ENCODE measurements at places on chromosomes 2 and 18.

DNA sequence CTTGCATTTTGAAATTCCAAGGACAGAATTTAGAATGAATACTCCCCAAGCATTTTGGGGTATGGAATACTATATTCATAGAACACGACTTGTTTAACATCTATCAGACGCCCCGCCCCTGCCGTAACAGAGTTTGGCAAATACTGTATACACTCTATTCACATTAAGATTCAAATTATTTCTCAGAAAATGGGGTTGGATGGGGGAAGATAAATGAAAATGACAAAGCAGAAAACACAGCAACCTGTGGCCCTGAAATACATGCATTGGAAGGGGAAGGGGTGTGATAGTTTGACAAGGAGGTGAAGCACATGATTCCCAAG is 634.6 kb upstream of the SLC39A10 start:
- no peak for DNase-seq

DNA sequence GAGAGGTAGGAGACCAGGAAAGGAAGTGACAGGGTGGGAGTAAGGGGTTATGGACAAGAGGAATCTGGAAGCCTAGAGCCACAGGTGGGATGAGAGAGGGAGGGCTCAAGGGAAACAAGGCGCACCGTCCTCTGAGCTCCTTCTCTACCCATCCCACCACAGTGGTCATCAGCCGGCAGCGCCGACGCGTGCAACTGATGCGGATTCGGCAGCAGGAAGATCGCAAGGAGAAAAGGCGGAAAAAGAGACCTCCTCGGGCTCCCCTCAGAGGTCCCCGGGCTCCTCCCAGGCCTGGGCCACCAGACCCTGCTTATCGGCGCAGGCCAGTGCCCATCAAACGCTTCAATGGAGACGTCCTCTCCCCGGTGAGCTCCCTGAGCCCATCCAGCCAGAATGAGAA is 5.2 kb downstream of the TMEM198 start:
- no peak for DNase-seq

- no peak for DNase-seq
Measured at GRCh38 chr18:73774811-73775509, 372.7 kb downstream of the FBXO15 start.

DNA sequence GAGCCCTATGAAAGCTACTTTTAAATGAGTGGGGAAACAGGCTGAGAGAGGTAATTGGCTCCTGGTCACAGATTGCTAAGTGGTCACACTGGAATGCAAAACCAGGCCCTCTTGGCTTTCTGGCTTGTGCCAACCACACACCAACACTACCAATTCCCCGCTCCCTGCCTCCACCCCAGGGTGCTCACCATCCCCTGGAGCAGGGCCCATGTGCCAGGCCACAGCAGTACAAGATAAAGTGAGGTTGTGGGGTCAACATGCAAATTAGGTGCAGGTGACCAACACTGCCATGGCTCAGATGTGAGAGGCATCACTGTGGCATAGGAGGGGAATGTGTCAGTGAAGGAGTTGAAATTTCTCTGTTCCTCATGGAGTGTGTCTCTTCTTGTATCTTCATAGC is 312.5 kb downstream of the MYCN start:
- no peak for DNase-seq

DNA sequence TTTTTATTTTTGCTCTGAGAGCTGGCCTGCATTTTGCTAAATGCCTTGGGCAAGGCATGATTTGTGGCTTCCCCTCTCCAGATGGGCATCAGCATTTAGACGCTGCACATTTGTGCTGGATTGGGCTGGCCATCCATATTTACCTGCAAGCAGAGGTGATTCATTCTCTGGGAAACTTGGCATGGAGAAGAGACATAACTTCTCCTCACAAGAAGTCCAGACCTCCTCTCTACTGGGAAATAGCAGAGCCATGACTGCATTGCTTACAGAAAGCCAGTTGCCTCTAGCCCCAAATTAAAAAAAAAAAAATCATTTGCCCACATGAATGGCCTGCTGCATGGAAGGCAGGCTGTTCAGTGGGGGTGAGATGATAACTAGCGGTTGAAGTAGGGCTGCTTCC is 120.1 kb downstream of the ACTR3 start:
- DNase-seq, result no peak

- DNase-seq, result no peak
Measured at GRCh38 chr18:6576718-6577375, 152.7 kb upstream of the ARHGAP28 start.

DNA sequence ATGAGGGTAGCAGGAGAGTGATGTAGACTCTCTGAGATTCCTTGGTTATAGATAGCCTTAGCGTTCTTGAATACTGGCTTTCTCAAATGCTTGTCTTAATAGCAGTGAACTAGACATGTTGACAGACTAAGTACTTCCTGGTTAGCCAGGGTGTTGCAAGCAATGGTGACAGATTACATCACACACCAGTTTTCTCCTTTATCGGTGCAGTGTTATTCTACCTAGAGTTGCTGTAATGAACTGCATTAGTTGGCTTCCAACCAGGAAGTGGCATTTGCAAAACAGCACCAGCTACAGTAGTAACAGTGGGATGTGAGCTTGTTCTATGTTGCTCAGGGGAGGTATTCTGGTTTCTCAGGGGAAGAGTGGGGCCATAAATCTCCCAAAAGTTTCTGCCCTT is 582.2 kb upstream of the DDX18 start:
- DNase-seq, result no peak

DNA sequence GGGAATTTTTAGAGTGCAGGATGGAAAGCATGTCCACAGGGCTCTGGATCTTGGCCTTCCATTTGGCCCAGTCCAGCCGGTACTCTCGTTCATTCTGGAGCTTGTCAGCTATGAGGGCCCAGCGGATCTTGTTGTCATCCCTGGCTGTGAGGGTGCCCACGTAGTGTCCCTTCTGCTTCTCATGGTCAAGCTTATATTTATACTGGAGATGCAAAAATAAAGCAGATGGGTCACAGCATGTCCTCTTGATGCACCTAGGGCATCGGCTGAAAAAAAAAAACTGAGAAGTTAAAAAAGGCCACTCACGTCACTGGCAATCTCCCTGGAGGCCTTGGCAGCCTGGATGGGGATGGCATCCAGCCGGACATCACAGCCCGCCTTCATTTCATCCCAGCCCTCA is 160.5 kb downstream of the RIF1 start:
- DNase-seq, result no peak

- no peak for DNase-seq
Measured at GRCh38 chr2:142748559-142749099, 128.8 kb upstream of the KYNU start.

GRCh38 chr2:25073914-25074313 is 32.0 kb downstream of the EFR3B start:
- no peak for DNase-seq

- DNase-seq, result no peak
Measured at GRCh38 chr2:139374296-139374850, 594.2 kb upstream of the NXPH2 start.

GRCh38 chr2:151048331-151049054 is 213.2 kb downstream of the RBM43 start:
- DNase-seq, result no peak
